Fibroblast of lung (primary cell): ENCODE measurements at places on chromosomes 5 and 9.

DNA sequence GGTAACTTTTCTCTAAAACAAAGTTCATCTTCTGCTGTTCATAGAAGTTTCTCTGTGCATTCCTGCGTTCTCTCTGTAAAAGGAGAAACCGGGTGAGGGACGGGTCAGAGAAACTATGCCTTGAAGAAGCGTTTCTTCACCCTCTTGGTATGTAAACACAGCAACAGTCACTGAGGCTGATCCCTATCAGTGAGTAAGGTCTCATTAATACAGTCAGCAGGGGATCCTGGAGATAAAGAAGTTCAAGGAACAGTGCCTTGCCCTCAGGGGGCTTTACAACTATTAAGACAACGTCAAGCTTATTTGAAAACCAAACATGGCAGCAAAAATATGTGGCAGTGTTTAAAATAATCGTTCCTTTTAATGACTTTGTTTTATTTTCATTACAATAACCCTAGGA is 202.9 kb upstream of the IL12B start:
- DNase-seq = no peak

DNA sequence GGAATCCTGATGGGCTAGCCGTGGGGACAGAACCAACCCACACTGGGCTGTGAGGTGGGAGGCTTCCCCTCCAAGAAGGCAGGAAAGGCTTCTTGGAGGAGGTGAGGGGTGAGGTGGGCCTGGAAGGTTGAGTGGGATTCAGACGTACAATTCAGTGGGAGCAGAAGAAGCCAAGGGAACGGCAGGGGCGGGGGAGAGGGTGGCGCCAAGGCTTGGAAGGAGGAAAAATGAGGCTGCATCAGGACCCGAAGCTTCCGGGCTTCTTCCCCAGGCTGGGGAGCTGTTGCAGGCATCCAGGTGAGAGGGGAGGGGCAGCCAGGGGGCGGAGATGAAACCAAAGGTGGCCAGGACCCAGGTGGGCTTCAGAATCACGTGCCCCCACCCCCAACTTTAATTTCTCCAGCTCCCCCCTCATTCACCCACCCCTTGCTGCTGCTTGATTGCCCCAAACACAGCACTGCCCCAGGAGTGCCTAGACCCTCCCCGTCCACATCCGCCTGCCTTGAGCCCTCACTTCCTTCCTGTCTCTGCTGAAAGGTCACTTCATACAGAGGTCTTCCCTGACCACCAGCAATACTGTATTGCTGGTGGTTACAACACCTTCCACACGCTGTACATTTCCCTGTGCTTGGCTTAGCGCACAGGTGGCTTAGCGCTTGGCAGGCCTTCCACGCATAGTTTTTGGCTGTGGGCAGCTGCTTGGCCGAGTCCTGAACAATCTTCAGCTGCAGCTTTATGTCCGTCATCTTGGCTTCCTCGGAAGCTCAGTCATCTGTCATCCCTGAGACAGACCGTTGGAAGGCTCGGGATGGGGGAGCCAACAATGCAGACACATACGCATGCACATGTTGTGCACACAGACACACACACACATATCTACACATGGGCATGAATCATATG is 193.5 kb downstream of the RGS3 start:
- DNase-seq = peak; percentile 33

DNA sequence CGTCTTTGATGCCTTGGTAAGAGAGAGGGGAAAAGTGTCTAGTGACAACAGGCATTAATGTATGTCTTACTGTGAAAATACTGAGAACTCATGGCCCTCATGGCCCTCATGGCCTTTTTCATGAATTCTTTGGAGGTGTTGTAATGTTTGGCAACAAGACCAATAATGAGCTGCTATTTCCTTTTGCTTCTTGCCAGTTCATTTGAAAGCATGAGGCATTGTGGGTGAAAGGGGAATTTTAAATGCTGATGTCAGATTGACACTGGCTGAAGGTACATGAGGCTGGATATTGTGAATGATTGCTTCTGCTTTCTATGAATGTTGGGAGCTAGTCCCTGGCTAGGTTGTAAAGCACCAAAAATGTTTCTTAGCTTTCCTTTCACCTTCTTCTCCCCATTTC is 79.2 kb downstream of the DOCK2 start:
- peak; percentile 79 for DNase-seq

- no peak for DNase-seq
These were observed 15.0 kb upstream of the ELL2 start for GRCh38 chr5:95976606-95977005.

- no peak for DNase-seq
These were observed 173.4 kb downstream of the GOLPH3 start for GRCh38 chr5:32000731-32001130.

- peak; percentile 20 for DNase-seq
These were observed at the start of gene AIF1L for GRCh38 chr9:131096269-131097125. Gene AIF1L, plus strand, starts transcription at chr9:131096531. Its CDS starts 99 bp downstream, at chr9:131096630.

GRCh38 chr5:107058235-107058634 is 612.5 kb downstream of the EFNA5 start:
- DNase-seq = peak; percentile 19

DNA sequence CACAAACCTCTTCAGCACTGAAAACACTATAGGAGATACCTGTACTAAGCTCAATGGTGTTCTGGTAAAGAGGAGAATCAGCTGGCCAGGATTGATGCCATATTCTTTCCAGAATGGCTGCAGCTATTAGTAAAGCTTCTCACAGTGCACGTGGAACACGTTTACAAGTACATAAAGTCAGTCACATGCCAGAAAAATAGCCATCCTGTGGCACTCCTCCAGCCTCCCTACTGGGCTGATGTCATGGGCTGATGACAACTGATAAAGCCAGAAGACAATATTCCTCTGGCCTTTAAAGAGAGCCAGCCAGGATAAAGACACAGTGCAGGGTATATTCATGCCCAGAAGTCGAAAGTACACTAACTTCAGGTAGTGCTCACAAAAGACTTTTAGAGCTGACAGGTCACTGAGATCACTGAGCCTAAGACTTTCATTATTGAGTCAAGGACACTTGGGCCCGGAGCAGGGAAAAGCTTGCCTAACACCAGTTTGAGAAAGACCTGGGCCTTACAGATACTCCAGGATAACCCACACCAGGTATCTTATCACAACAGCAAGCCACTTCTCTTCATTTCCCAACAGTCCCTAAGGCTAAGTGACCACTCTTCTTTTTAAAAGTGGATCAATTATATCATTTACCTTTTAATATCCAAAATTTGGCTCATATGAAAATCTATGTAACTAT is 29.4 kb downstream of the ABITRAM start:
- no peak for DNase-seq

DNA sequence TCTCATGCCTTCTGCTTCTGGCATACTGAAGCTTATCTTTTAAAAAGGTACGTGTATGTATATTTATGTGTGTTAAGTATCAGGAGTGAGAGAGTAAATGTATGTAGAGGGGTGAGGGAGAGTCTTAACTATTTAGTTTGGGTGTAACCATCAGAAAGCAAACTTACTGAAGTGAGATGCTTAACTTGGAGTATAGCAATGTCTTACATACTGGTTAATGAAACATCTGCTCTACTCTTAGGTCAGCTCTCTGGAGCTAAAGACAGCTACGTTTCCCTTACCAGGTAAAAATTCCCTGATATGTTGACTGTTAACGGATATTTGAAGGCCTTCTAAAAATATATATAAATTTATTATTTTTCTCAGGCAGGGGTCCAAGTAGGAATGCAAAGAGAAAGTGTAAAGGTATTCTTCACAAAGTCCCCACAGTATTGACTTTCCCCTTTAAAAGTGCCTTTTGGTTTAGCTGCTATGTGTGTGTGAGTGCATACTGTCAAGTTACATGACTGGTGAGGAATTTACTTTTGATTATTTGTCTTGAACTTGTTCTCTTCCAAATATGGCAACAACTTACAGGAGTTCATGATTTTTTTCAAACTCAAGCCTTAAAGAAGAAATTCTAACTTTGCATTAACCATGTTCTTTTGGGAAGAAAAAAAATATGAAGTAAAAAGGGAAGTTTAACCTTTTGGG is 12.3 kb upstream of the C5orf24 start:
- peak; percentile 73 for DNase-seq

GRCh38 chr5:176573564-176574296 is 24.6 kb downstream of the CDHR2 start:
- DNase-seq = peak; percentile 26

GRCh38 chr9:2321523-2322148 is 300.0 kb upstream of the VLDLR start:
- DNase-seq = no peak
